B cell (primary cell): ENCODE measurements at places on chromosomes 12 and 14.

DNA sequence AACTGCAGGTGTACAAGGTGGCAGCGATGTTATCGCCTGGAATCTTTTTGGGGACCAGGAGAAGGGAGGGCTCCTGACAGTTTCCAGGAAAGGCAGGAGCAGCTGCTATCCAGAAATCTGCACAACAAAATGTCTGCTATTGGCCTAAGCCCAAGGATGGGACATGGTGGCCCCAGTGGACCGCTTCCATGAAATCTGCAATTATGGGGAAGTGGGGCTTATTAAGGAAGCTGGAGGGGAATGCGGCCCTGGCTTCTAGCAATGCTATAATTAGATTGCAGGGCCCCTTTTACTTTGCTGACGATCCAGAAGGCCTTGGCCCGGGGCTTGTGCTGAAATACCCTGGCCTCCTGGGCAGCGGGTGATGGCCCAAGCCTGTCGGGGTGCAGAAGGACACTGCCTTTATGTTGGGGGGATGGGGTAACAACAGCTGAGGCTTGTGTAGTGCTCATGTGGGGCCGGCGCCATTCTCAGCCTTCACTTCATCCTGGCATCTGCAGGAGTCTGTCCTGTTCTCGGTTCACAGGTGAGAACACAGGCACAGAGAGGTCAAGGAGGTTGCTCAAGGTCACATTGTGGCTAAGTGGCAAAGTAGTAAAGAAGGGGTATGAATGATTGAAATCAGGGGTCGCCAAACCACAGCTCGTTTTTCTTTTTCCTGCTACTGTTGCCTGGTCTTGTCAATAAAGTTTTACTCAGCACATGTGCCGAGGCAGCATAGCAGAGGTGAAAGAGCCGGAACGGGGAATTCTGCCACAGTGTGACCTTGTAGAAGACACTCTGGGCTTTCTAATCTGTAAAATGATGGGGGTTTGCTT lies 153.5 kb downstream of the RBM19 start:
- no peak for DNase-seq

- DNase-seq = peak; percentile 44
Observed at GRCh38 chr14:68824517-68825347, 31.9 kb upstream of the ZFP36L1 start.

GRCh38 chr14:50804181-50804721 lies 26.7 kb downstream of the NIN start:
- no peak for DNase-seq

DNA sequence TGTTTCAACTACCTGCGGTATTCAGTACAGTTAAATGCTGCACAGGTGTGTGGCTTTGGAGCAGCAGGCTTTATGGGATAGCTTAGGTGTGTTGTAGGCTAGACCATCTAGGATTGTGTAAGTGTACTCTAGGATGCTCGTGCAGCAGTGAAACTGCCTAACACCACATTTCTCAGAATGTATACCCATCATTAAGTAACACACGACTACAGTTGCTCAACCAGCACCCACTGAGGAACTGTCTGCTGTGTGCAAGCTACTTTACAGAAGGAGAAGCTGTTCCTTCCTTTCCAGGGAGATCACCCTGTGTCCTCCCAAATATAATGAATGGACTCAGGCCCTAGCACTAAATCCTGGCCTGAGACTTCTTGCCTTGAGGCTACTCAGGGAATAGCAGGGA lies 94.8 kb downstream of the SLC24A4 start:
- no peak for DNase-seq

DNA sequence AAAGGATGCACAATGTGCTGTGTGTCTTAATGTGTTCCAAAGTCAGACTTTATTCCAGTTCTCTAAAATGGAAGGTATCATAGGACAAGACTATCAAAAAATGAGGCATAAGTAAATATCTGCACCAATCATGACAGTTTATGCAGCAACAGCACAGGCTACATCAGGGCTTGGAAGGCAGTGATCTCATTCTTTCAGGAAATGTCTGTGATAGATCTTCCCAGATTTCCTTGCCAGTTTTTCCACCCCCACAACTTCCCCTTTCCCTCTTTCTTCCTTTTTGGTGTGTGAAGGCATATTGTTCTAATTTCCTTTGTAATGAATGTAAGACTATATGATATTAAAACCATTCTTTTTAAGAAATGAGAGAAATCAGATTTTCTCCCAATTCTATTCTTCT lies 326.7 kb downstream of the ATP23 start:
- DNase-seq = no peak

- DNase-seq = peak; percentile 79
Observed at GRCh38 chr14:24339284-24340151, at the start of gene RIPK3. RIPK3 (minus strand) TSS chr14:24339991; CDS start chr14:24339826, 165 bp downstream.

DNA sequence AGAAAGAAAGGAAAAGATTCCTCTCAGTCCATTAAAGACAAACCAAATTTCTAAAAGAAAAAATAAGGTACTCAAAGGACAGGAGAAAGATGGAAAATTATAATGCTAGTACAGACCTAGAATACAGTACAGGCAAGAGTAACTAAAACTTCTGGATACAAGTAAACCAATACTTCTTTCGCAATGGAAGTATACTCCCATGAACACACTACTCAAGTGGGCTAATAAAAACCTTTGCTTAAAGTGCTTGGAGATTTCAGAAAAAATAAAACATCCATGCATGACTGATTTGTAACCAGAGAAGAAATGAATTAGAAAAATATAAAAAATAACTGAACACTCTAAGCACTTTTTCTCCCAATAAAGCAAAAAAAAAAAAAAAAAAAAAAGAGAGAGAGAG lies 3.5 kb downstream of the ZBTB25 start:
- no peak for DNase-seq

DNA sequence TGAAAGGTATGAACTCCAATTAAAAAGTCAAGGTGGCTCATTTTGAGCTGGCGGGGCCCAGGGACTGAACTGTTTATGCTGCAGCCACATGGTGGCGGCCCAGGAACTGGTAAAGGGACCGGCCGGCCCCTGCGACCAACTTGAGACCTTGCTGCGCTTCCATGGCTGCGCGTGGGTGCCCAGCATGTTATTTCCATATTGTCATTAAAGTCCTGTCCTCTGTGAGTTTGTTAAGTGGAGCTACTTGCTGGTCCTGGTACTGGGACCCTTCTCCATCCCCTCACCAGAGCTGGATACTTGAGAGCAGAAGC lies 62.3 kb downstream of the BEGAIN start:
- no peak for DNase-seq

DNA sequence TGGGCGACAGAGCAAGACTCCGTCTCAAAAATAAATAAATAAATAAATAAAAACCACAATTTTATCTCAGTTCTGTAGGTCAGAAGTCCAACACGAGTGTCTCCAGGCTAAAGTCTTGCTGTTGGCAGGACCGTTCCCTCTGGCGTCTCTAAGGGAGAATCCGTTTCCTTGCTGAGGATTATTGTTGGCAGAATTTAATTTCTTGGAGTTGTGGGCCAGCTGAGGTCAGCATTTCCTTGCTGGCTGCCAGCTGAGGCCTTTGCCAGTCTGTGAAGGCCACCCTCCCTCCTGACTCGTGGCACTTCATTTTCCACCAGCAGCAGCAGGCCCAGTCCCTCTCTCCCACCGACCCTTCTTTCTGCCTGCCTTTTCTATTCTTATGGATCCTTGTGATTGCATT lies 17.2 kb downstream of the PSMC1 start:
- no peak for DNase-seq

GRCh38 chr12:24560831-24561271 lies 388.1 kb downstream of the BCAT1 start:
- DNase-seq = peak; percentile 26
